ENCODE measurements at places on chromosomes 1 and 21. TPM values are rescaled to one million over a fixed set of nuclear protein-coding genes. Genes with fewer than 3 reads are reported as not detected.

GRCh38 chr1:151847867-151848596, 5.5 kb downstream of the THEM5 start:
- no peak for DNase-seq

DNA sequence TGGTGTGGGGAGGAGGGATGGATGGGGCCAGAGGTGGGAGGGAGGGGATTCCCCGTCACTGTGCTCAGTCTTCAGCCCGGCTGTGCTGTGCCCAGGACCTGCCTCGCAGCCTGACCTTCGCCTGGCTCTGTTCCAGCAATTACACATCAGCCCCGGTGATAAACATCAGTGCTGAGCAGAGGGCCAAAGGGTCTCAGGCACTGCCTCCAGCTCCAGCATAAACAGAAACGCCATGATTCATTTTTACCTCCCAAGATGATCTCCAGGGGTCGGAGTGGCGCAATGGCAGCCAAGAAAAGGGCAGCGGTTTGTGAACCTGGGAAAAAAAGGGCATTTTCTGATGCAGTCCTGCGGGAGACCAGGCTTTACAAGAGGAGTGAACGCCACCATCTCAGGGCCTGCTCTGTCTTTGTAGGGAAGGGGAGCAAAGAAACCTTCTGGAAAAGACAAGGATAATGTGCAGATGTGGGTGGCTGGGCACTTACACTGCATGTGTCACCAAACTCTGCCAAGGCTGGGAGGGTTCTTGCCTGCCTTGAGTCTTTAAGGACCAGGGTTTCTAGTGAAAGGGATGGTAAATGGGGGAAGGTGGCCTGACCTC, 28.1 kb downstream of the SHISA4 start:
- no peak for DNase-seq

- no peak for DNase-seq
Measured at GRCh38 chr1:189616893-189617292, 860.8 kb downstream of the BRINP3 start.

SPATA1 gene
- total RNA-seq: 1.1 TPM

DNA sequence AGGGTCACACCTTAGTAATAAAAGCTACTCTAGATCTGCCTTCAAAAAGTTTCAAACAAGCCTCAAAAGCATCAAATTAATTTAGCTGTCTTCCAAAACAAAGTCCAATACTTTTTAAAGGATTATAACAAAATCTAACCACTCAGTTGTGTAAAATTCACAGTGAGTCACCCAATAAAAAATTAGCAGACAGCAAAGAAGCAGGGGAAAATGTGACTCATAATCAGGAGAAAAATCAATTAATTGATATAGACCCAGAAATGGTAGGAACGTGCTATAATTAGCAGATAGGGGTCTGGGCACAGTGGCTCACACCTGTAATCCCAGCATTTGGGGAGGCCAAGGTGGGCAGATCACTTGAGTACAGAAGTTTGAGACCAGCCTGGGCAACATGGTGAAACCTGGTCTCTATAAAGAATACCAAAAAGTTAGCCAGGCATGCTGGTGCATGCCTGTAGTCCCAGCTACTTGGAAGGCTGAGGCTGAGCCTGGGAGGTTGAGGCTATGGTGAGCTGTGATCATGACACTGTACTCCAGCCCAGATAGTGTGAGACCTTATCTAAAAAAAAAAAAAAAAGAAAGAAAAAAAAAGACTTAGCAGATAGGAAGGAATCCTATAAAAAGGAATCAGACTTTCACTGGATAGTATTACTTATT, 8.1 kb upstream of the MYOG start:
- DNase-seq: no peak
